ENCODE measurements at places on chromosomes 1 and 21. TPM values are rescaled to one million over a fixed set of nuclear protein-coding genes. Genes with fewer than 3 reads are reported as not detected.

Gene NBPF15
- total RNA-seq: 47.7 TPM

Gene SLC16A4
- total RNA-seq: 0.83 TPM

- DNase-seq: no peak
Measured at GRCh38 chr1:201939574-201939973, 6.8 kb downstream of the LMOD1 start.

- no peak for DNase-seq
Measured at GRCh38 chr1:182968151-182968741, 15.3 kb upstream of the SHCBP1L start.

DNA sequence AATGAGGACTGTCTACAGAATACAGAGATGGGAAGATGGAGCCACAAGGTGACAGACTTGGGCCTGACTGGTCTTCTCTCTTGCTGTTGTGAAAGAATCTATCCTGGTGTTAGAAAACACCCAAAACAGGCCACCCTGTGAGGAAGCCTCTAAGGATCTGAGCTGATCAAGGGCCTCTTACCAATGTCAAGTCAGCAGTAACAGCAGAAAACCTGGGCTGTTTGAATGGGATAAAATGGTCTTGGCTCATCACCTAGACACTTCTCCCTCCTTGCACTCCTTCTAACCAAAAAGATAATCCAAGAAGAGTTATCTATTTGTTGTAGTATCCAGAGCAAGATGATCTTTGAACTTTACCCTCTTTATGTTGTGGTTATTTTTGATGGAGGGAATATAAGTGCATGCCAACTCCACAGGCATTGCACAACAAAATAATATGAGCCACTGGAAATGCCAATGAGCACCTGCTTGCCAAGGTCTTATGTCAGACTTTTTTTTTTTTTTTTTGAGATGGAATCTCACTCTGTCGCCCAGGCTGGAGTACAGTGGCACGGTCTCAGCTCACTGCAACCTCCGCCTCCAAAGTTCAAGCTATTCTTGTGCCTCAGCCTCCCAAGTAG lies 32.8 kb upstream of the ZNF281 start:
- no peak for DNase-seq

GRCh38 chr1:1618396-1619068 lies 3.2 kb downstream of the MIB2 start:
- DNase-seq: no peak

- DNase-seq: no peak
Measured at GRCh38 chr1:29756901-29757725, 520.8 kb downstream of the PTPRU start.

DNA sequence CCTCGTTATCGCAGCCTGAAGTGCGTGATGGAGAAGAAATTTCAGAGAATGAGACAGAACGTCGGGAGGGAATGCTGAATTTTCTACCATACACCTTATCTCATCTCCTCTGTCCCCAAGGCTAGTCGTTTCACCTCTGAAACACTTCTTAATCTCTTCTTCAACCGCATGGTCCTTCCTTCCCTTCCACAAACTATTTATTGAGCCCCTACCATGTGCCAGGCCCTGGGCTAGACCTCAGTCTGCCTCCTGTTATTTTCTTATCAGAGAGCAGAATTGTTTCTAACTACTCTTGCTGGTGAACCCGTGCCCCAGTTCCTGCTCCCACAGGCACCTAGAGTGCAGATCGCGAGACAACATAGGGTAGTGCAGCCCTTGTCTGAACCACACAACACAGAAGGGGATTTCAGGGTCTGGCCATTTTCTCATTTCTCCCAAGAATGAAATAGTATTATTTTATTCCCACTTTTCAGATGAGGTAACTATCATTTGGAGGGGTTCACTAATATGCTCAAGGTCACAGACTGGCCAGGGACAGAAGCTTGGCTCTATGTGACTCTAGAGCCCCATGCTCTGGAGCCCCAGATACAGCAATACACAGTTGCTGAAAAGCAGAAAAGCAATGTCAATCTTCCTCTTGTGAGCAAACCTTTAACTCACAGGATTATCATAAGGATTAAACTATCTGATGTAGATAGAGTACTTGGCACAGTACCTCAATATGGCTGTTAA lies 598 bp upstream of the ADIPOR1 start:
- DNase-seq: no peak

- DNase-seq: no peak
Measured at GRCh38 chr1:46067652-46068051, 64.8 kb downstream of the PIK3R3 start.

GRCh38 chr1:223520200-223520599 lies 127.0 kb downstream of the CCDC185 start:
- no peak for DNase-seq

GRCh38 chr1:108038653-108039236 lies 73.8 kb upstream of the VAV3 start:
- no peak for DNase-seq

DNA sequence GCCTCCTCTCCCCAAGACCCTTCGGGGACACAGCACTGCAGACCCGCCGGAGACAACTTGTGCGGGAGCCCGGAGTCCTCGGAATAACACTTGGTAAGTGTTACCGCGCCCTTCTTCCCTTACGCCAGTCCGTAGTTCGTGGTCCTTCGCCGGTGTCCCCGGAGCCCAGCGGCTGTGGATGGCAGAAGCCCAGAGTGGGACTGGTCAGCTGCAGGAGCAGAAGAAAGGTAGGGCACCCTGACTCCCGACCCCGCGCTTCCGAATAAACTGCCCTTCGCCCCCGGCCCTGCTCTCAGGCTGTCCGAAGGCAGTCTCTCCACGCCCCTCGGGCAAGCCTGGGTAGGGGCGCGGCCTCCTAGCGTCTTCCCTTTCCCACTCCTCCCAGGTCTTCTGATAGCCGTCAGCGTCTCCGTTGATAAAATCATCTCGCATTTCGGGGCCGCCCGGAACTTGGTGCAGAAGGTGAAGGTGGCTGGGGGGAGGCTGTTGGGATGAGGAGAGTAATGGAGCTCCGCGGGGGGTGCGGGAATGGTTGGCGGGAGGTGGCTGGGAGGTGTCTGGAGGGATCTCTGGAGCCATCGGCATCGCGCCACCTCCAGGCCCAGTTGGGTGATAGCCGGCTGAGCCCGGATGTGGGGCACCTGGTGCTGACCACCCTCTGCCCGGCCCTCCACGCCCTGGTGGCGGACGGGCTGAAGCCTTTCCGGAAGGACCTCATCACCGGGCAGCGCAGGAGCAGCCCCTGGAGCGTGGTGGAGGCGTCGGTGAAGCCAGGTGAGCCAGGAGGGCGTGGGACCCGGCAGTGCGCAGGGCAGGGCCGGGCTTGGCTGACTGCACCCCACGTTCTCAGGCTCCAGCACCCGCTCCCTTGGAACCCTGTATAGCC lies 4.3 kb downstream of the RUSC1 start:
- peak; percentile 81 for DNase-seq

Measured in Calu3 (cell line).